Lung microvascular endothelial cell (primary cell): ENCODE measurements at places on chromosomes 13 and 19. TPM values are rescaled to one million over a fixed set of nuclear protein-coding genes. Genes with fewer than 3 reads are reported as not detected.

The LAIR1 gene
- not detected in 2 replicates for total RNA-seq

The OVOL3 gene
- not detected in 2 replicates for total RNA-seq

The GRIN2D gene
- 0.20 and 0.22 TPM in 2 replicates for total RNA-seq

The LILRA1 gene
- not detected in 2 replicates for total RNA-seq

The CD37 gene
- total RNA-seq, result not detected in 2 replicates

The LPAR6 gene
- 19.6 and 25.6 TPM in 2 replicates for total RNA-seq

The ATP4B gene
- total RNA-seq, result not detected in 2 replicates

The NCR1 gene
- not detected in 2 replicates for total RNA-seq

The F10 gene
- total RNA-seq, result 0.22 and 0.60 TPM in 2 replicates

The CAPN12 gene
- total RNA-seq, result under 0.01 TPM in 2 replicates

The FUT1 gene
- 4.8 and 8.3 TPM in 2 replicates for total RNA-seq

The FOXA3 gene
- total RNA-seq, result under 0.01 TPM in 2 replicates

The NKPD1 gene
- total RNA-seq, result 0.20 and 0.22 TPM in 2 replicates

The ZNF583 gene
- total RNA-seq, result 2.0 and 5.8 TPM in 2 replicates

The PSG5 gene
- total RNA-seq, result not detected in 2 replicates

The NXNL1 gene
- not detected in 2 replicates for total RNA-seq

The SMIM44 gene
- not detected in 2 replicates for total RNA-seq

The ATP1A3 gene
- total RNA-seq, result under 0.01 TPM in 1 of 2 replicates, not detected in the other

The ARHGAP33 gene
- total RNA-seq, result 0.44 and 1.2 TPM in 2 replicates

The ZNF91 gene
- 6.5 and 11.1 TPM in 2 replicates for total RNA-seq

The RASIP1 gene
- 51.4 and 74.0 TPM in 2 replicates for total RNA-seq

The LRRC4B gene
- total RNA-seq, result under 0.01 TPM in 1 of 2 replicates, not detected in the other

The TMEM190 gene
- not detected in 2 replicates for total RNA-seq

The SIGLEC12 gene
- not detected in 2 replicates for total RNA-seq

The RFC3 gene
- 3.8 and 7.6 TPM in 2 replicates for total RNA-seq

The HSH2D gene
- not detected in 2 replicates for total RNA-seq

The DCT gene
- total RNA-seq, result not detected in 2 replicates

The PRR20A gene
- not detected in 2 replicates for total RNA-seq

The ZNF541 gene
- 0.20 and 0.44 TPM in 2 replicates for total RNA-seq

The LTBP4 gene
- 13.7 and 54.4 TPM in 2 replicates for total RNA-seq

The C5AR1 gene
- not detected in 2 replicates for total RNA-seq

The ACER1 gene
- total RNA-seq, result not detected in 2 replicates

The ZNF540 gene
- total RNA-seq, result 0.22 and 0.60 TPM in 2 replicates

The AMER2 gene
- not detected in 2 replicates for total RNA-seq

The SULT2A1 gene
- total RNA-seq, result not detected in 2 replicates

The CKM gene
- total RNA-seq, result under 0.01 TPM in 2 replicates

The ATP8A2 gene
- total RNA-seq, result under 0.01 TPM in 2 replicates

The NANOS3 gene
- total RNA-seq, result 0.40 TPM in 1 of 2 replicates, not detected in the other

The CFAP97D2 gene
- not detected in 2 replicates for total RNA-seq

The HSD11B1L gene
- 6.1 and 9.1 TPM in 2 replicates for total RNA-seq

The ZNF728 gene
- total RNA-seq, result under 0.01 TPM in 1 of 2 replicates, not detected in the other

The F2RL3 gene
- total RNA-seq, result 3.7 and 30.6 TPM in 2 replicates

The ZIC5 gene
- under 0.01 TPM in 2 replicates for total RNA-seq

The ZNF135 gene
- total RNA-seq, result 0.65 and 2.8 TPM in 2 replicates

The OR10H1 gene
- not detected in 2 replicates for total RNA-seq
